LNCaP clone FGC (cell line): ENCODE measurements at places on chromosomes 7 and 10.

DNA sequence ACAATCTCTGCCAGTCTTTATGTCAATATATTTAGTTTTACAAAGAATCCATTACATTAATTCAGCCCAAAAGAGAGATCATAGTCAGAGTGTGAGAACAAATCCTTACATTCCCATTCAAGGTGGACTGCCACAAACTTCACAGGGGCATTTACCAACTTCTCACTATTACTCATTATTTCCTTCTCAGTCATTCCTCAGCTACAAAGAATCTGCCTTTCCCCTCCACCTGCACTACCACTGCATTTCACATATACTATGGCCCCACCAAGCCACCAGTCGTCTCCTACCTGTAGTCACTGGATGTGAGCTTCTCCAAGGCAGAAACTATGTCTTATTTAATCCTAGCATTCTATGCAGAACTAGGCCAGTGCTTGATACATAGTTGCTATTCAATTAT, 94.3 kb downstream of the USP6NL start:
- DNase-seq: no peak

GRCh38 chr7:148972375-148972774, 55.9 kb downstream of the PDIA4 start:
- no peak for DNase-seq

- DNase-seq: no peak
Observed at GRCh38 chr7:34143402-34143801, 238.1 kb downstream of the BMPER start.

DNA sequence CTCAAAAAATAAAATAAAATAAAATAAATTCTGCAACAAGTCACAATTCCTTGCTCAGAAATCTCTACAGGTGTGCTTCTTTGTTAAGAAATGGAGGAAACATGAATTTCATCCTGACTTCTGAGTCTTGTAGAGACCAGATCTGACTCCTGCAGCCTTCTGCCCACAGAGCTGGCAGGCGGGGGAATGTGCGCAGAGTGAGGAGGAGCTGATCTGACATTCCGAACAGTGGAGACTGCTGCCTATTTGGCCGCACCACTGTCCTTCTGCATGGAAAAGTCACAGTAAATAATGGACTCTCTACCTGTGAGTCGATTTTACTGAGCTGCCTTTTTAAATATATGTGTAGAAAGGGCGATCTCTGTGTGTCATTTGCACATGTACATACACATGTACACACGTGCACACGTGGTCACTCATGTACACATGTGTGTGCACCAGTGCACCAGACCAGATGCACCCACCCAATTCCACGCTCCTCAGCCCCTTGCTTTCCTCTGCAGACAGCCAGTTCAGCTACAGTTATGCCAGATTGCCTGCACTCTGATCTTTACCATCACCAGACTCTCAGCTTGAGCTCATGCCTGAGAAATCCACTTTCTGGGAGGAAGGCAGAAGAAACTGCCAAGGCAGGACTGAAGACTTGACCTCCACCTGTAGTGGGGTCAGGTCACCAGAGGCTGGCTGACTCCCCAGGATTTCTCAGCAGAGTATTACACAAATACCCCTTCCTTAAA, 54.9 kb downstream of the IKZF1 start:
- no peak for DNase-seq
